GM12891 (cell line): ENCODE measurements at places on chromosomes 3 and 15.

- DNase-seq = no peak
Observed at GRCh38 chr3:104604326-104605010, 762.2 kb upstream of the ALCAM start.

DNA sequence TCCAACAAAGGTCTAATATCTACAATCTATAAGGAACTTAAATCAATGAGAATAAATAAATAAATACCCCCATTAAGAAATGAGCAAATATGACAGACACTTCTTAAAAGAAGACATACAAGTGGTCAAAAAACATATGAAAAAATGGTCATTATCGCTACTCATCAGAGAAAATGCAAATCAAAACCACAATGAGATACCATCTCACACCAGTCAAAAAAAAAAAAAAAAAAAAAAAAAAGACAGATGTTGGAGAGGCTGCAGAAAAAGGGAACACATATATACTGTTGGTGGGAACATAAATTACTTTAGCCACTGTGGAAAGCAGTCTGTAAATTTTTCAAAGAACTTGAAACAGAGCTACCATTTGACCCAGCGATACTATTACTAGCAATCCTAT lies 31.6 kb upstream of the OR5H6 start:
- no peak for DNase-seq

GRCh38 chr15:79519628-79520027 lies 87.5 kb downstream of the MINAR1 start:
- no peak for DNase-seq

DNA sequence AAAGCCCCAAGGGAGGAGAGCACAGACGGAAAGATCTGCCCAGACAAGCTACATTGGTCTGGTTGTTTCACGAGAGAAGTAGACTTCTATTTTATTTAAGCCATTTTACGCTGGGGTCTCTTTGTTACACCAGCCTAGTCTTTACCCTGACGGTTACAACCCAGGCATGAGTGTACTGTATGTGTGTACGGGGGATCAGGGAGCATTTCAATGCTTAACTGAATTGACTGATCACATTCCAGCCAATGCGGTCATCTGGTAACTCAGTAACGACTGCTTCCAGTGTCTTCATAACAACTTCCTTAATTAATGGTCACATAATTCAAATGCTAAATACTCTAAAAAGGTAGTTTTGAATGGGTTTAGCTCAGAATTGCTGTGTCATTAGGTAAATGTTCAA lies 288.6 kb downstream of the FOXP1 start:
- DNase-seq = no peak

- no peak for DNase-seq
Observed at GRCh38 chr3:3551981-3552380, 247.2 kb upstream of the LRRN1 start.

DNA sequence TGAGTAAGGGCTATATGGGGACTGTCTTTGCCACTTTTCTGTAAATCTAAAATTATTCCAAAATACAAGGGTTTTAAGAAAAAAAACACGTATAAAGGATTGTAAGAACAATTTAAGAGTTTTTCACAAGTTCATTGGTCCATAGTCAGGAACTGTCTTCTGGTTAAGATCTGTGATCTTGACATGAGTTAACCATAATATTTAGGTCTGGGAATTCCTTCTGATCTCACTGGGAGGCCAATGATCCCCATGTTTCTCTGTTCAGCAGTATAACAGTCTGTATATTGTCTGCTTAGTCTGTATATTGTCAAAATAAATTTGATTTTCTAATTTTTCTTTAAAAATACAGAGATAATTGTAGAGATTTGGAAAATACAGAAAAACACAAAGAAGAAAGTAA lies 848 bp upstream of the RHCG start:
- no peak for DNase-seq

DNA sequence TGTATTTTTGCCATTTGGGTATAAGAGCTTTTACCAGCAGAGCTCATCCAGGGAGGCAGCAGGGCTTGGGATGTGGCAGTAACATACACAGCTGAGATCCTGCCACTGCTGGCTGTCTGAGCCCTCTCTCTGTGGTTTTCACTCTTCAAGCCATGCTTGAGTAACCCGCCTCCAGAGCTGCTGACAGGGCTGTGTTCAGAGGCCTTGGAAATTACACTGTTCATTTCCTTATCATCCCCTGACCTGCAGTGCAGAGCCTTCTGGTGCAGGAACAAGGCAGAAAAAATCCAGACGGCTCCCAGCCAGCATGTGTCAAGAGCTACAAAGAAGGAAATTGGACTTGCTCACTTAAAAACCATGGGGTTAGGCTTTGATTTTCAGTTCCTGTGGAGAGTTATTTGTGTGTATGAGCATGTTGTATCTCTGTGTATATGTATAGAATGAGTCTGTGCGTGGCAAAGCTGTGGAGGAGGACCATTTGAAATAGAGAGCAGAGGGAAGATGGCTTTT lies 47.0 kb downstream of the ZNF609 start:
- DNase-seq = peak; percentile 33

GRCh38 chr3:73614419-73614818 lies 10.3 kb downstream of the PDZRN3 start:
- no peak for DNase-seq

DNA sequence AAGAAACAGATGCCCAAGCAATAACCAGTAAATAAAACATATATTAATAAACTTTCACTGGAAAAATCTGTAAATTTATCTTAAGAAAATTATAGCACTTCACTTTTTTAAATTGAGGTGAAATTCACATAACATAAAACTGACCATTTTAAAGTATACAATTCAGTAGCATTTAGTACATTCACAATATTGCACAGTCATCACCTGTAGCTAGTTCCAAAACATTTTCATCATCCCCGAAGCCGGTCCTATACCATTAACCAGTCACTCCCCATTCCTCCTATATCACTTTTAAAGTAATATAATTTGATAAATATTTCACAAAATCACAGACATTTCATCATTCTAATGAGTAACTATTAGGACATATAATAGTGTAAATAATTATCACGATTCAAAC lies 8.0 kb upstream of the LRRIQ4 start:
- no peak for DNase-seq

DNA sequence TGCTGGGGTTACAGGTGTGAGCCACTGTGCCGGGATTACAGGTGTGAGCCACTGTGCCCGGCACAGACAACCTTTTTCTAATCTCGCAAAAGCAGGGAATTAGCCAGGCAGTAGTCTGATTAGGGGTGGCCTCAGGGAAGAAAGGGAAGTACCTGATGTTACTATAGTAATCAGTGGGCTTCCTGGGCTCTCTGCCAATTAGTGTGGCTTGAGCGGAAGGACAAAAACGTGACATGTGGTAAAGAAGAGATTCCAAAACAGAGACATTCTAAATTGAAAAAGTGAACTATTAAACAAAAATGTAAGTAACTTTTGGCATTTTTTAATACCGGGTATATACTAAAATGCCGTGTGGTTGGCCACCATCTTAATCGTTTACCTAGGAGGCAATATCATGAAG lies 48.1 kb downstream of the CFAP20DC start:
- no peak for DNase-seq

DNA sequence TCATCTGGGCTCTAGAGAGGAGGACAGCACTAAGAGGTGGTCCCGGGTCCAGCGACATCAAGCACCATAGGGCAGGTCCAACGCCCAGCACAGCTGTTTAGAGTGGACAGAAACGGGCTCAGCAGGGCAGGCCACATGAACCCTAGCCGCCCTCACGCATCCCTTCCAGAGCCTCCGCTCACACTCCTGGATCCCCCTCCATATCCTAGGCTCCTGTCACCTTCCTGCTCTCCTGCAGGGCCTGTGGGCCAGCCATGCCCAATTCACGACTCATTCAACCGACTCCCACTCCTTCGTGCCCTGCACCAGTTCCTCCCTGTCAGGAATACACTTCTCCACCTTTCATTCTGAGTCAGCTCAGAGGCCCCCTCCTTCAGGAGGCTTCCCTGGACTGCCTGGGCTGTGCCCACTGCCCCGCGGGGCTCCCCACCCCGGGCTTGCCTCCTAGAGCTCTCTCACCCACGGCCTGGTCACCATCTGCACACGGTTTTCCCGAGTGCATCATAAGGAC lies 90.2 kb downstream of the LINGO1 start:
- no peak for DNase-seq

DNA sequence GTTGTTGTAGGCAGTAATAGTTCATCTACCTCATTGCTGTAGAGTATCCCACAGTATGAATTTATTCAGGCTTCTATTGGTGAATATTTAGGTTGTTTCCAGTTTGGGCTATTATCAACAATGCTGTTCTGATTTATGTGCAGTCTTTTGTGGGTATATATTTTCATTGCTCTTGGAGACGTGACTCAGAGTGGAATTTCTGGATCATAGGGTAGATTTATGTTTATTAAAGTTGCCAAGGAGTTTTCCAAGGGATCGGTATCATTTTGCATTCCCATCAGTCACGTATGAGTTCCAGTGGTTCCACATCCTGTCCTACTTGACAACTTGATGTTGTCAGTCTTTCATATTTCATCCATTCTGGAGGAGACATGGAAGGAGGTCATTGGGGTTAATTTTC lies 8.4 kb upstream of the HRH1 start:
- no peak for DNase-seq

DNA sequence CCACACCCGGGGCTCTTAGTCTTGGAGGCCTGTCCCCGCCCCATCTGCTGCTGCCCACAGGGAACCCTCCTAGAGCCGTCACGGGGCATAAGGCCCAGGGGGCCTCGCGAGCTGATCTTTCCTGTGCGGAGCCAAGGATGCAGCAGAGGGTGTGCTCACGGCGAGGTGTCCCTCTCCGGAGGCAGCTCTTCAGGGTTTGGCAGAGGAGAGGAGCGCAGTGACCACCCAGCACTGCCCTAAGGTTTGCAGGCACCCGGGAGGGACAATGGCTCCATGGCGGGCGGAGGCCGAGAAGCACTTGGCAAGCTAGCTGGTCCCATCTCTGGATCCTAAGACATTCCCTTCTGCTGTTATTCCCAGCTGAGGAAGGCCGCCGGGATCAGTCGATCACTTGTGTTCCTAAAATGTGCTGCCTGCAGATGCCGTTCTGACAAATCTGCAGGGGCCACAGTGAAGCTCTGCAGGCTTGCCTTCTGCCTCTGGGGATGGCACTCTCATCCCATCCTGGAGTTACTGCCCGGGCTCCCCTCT lies 47.4 kb upstream of the PCSK6 start:
- no peak for DNase-seq

- no peak for DNase-seq
Observed at GRCh38 chr3:17059989-17060550, 175.3 kb downstream of the PLCL2 start.

DNA sequence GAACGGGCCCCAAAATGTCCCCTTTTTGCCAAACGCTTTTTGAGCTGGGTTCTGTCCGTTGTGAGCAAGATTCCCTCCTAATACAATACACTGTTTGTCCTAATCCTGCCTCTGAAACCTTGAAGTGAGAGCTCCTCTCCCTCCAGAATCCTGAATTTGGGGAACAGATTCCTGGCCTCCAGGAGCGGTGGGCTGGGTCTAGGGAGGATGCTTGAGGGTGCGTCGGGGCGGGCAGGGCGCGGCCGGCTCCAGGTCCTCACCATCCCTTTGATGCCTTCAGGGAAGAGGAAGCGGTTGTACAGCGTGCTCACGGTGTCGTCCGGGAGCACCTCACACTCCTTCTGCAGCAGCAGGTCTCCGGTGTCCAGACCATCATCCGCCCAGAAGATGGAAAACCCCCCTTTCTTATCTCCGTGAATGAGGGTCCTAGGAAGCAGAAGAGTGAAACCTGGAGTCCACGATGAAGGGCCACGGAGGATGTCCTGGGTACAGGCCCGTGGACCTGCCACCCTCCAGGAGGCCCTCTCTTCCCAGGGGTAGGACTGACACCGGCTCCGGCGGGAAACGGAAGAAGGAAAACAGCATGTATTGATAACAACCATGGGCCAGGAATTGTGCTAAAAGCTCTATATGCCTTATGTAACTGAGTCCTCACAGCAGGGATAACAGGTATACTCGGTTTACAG lies 23.2 kb downstream of the ALDH1L1 start:
- DNase-seq = no peak

- DNase-seq = no peak
Observed at GRCh38 chr3:111051354-111051753, 20.3 kb upstream of the NECTIN3 start.

DNA sequence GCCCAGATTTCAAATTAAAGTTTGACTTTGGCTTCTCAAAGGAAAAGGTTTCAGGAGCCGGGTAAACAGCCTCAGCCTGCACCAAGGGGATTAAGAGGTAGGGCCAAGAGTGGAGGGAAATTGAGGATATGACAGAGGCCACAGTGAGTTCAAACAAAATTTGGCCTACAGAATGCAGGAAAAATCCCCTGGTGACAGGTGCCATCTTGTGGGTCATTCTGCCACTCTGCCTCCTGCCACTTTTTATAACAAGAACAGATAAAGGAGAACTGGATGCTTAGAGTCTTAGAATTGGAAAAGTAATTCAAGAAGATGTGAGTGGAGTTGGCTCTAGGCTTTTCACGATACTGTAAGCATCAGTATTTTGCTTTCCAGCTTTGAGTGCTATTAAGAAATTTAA lies 253.2 kb downstream of the NR2F2 start:
- DNase-seq = no peak

DNA sequence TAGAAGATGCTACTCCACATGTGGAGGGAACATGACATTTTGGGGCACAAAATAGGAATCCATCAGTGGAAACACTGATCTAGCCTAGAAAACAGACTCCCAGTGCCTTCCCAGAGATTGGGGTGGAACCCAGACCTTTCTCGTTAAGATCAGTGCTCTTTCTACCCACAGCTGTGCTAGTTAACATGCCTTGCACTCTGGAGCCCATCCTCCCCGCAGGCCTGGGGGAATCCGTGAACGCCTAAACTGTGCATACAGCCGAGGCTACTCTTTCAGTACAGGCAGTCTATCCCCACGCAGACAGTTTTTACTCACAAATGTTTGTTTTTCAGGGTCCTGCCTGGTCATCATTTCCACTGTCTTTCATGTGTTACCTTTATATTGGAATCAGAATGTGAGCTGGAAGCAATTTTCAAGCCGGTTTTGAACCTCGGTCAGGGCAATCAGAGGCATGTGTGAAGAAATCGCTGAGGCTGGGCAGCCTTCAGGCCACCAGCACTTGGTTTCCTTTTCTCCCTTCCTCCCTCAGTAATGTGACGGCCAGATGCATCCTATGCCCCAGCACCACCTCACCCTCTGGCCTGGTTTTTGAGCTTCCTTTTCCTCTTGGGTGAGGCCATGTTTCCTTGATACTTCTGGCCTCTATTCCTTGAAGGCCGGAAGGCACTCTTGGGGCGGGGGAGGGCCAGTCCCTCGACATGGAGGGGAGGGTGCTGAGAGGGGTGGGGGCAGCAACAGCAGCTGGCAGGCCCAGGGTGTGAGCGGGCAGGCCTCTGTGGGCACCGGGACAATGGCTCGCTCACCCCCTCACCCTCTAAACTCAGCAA lies 123.6 kb upstream of the GALNT15 start:
- no peak for DNase-seq
